ENCODE measurements at places on chromosomes 4 and X.

DNA sequence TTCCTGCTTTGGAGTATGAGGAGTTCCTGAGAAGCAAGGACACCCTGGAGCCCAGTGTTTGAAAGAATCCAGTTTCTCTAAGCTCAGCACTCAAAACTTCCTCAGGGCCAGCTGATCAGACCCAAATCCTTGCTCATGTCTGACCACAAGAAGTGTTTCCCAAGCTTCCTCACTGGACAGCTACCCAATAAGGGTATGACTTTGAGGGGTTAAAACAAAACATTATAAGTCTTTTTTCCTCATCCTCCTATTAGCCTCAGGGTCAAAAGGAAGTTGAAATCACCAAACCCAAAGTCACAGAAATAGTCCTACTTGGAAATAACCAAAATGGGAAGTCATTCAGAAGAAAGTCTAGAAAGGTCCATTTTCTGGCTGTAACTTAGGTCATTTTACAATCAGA lies 13.7 kb downstream of the ZBTB33 start:
- DNase-seq, result no peak

DNA sequence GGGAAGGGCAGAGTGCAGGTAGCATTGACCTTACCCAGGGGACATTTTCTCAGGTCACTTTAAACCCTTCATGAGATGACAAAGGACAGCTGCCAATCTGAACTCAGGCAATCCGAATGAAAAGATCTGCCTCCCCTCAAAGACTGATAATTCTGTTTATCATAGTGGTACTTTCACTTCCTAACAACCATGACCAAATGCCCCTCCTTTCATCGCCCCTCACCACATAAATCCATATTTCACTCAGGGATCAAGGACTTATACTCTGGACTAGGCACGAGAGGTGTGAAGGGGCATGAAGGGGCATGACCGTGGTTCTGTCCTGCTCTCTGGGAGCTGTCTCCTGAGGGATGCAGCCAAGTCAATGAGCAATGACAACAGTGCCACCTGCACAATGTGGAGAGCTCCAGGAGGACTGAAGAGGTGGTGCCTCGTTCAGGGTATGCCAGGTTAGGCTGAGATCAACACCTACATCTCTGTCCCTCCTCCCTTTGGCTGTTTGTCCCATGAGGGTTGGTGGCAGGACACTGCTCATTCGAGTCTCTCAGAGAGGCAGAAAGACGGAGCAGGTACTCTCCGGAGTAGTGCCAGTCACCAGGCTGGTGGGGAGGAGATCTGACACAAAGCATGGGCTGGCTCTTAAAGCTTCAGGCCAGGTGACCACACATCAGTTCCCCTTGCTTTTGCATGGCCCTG lies 12.5 kb downstream of the HS3ST1 start:
- DNase-seq, result no peak

GRCh38 chr4:8160572-8160971 lies 2.0 kb upstream of the ABLIM2 start:
- no peak for DNase-seq

- DNase-seq, result no peak
Observed at GRCh38 chrX:112053169-112053568, 29.4 kb downstream of the TRPC5 start.

DNA sequence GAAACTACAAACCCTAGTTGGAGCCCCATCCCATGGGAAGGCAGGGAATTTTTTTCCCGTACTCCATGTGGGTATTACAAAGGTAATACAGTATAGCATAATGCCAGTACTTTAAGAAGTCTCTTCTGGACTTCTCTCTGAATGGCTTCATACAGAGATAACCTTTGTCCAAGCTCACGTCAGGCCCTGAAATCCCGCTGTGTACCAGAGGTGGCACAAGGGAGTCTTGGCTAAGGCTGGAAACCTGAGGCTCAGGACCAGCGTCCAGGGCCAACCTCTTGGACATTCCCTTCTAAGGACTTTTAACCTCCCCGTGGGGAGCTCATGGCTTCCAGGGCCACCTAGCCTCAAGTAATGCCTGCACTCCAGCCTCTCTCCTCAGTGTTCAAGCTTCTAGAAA lies 338.9 kb upstream of the FAM241A start:
- DNase-seq, result no peak

- DNase-seq, result no peak
Observed at GRCh38 chr4:145613566-145614232, 5.5 kb upstream of the MMAA start.

- DNase-seq, result no peak
Observed at GRCh38 chr4:151206241-151207005, 70.5 kb upstream of the PRSS48 start.

DNA sequence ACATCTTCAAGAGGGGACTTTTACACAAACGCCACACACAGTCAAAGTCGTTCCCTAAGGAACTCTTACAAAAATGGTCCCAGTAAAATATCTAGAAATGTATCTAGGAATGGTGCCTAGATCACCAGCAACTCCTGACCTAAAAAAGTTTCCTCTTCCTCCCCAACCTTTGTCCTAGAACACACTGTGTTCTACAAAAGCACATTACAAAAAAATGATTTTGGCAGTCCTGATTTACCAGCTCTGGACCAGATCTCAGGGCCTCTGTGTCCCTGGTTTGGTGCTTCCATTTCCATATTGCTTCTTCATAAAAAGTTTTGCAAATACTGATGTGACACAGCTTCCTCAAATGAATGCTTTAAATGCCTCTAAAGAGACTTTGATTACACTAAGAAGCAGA lies 55.0 kb downstream of the LNX1 start:
- DNase-seq, result no peak

GRCh38 chrX:55056820-55057674 lies 17.8 kb upstream of the PAGE2B start:
- DNase-seq, result no peak

DNA sequence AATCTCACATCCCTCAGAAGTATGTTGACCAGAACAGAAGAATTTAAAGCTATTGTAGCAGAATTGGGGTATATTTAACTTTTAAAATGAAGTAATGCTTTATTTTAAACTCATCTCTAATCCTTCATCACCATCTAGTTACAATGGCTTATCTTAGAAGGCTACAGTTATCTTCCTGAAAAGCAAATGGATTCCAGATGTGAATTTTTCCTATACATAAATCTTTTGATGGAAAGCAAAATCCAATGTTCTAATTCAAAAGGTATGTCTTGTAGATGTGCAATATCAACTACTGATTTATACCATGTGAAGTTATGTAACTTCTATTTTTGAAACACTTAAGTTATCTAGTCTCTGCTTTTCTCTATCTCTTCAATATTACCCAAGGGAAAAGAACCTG lies 47.6 kb downstream of the CCNG2 start:
- no peak for DNase-seq
